ENCODE measurements at places on chromosomes 11 and 22. TPM values are rescaled to one million over a fixed set of nuclear protein-coding genes. Genes with fewer than 3 reads are reported as not detected.

GRCh38 chr11:72904016-72904415 lies 89.8 kb downstream of the ATG16L2 start:
- no peak for DNase-seq

DNA sequence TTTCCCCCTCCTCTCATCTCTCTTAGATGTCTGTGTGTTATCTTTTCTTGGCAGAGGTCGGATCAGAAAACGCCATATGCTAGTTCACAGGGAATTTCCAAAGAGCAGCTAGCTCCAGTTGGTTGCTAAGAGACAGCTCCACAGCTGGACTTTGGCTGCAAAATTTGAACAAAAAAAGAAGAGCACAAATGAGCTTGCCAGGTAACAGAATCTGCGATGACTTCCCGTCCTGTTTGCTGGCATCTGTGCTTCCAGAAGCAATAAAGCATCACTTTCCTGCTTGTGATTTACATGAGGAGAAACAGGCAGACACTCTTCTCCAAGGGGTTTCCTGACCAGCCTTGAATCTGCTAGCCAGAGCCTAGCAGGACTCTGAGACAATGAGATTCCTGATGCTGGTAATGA lies 596.0 kb upstream of the B3GAT1 start:
- DNase-seq, result no peak

DNA sequence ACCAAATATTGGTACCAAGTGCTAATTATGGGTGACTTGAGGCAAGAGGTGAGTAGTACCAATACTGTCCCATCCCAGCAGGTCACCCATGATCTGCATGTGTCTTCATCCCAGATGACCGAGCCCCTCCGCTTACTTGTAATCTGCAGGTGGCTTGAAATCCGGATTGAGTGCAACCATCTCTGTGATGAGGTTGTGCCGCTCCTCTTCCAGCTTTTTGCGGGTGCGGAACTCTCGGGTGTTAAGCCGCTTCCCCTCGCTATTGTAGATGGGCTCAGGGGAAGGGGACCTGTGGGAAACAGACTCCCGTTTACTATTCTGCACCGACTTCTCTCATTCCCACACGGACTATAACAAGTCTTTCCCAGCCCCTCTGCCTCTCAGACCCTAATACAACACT lies 8.2 kb downstream of the SF1 start:
- DNase-seq, result no peak

DNA sequence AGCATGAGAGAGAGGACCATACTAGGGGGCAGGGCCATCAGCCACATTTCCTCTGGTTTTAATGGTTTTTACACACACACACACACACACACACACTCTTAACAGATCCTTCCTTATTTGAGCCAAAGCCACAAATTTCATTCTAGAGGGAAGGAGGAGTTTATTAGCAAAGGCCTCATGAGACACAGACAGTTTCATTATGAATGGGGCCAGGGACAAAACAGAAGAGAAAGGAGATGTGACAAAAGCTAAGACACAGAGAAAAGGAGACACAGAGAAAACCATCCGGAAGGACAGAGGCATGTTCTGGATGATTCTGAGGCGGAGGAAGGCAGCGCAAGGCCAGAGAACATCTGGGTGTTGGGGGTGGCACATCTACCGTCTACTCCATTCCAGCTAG lies 32.2 kb upstream of the ARFGAP3 start:
- DNase-seq, result no peak

Gene CNTF
- 0.72 TPM for total RNA-seq

Measured in H4 (cell line).